AG04450 (cell line): ENCODE measurements at places on chromosomes 4 and X.

- no peak for DNase-seq
Observed at GRCh38 chr4:61734409-61734808, 534.3 kb downstream of the ADGRL3 start.

GRCh38 chrX:127578395-127578794 lies 473.8 kb downstream of the ACTRT1 start:
- DNase-seq, result no peak

DNA sequence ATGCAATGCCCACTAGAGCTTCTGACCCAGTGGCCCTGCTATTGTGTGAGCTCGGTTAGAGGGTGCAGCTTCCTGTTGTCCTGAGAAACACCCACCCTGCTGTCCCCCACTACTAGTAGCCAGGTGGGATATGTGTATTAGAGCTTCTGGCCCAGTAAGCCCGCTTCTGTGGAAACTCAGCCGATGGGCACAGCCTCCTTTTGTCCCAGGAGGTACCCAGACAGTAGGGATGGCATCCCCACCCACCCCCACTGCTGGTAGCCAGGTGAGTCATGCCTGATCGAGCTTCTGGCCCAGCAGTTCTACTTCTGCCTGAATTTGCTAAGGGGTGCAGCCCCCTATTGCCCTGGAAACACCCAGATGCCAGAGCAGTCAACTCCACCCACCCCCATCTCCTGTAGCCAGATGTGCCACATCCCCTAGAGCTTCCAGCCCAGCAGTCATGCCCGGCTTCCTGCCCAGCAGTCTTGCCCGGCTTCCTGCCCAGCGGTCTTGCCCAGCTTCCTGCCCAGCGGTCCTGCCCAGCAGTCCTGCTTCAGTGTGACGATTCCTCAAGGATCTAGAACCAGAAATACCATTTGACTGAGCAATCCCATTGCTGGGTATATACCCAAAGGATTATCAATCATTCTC lies 162.7 kb upstream of the KLF8 start:
- DNase-seq, result no peak

DNA sequence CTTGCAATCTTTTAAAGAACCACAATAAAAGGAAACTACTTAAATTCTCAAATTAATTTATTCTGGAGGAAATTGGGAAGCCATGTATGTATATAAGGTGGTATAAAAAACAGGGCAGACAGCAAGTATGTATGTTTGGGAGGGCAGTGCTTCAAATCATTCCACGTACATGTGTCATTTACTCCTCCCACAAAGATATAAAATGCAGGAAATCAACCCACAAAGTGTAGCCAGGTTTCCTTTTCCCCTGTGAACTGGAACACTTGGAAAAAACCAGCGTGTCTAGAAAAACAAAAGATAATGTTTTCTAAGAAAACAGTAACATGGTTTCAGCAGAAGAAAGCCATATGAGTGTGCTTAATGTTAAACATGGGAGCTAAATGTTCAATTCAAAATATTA lies 156.7 kb upstream of the FAM47A start:
- DNase-seq, result no peak

DNA sequence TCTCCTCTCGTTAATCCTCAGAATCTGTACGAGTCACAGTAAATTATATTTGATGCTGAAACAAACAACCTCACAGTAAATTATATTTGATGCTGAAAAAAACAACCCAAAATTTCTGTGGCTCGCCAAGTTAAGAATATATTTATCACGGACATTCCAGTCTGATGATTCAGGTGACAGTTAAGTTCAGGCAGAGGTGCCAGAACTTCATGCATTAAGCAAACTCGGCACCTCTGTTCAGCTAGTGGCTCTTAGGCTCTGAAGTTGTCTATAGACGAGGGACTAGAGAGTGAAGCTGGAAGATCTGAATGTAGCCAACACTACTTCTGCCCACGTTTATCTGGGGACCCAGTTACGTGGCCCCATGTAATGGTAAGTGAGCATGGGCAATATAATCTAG lies 132.2 kb upstream of the AGA start:
- no peak for DNase-seq
